ENCODE measurements at places on chromosomes 11 and 22.
A peak's percentile ranks its signal among the peaks of the same experiment; 100 is the strongest.

DNA sequence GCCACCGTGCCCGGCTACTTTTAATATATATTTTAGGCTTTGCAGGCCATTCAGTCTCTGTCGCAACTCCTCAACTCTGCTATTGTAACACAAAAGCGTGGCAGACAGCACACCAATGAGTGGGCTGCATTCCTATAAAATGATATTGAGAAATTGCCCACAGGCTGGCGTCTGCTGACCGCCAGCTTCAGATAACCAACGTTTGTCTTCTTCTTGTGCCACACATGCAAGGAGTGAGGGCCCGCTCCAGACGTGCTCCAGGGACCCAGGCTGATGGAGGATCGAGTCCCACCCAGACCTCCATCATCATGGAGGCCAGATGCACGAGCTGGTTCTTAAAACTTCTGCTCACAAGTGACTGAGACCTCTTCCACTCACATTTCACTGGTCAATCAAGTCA lies 35.4 kb upstream of the LINC01488 start:
- no peak for DNase-seq

DNA sequence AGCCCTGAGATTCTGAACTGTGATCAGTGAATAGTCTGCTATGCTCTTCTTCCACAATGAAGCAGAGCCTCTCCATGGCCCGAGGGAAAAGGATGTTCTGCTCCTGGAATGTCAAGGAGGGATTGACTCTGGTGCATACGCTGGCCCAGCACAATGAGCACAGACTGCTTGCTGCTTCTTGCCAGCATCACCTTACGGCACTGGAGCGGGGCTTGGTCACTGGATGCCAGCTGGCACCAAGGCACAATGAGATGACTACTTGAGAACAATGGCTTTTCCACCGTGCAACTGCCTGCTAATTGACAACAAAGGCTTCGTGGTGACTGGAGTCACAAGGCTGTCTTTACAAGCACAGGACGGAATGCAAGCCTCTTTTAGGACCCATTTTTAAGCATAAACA lies 139.2 kb downstream of the DSCAML1 start:
- peak; percentile 22 for DNase-seq

- DNase-seq, result no peak
These were observed 29.5 kb upstream of the TESMIN start for GRCh38 chr11:68780829-68781228.

GRCh38 chr22:17159504-17159951 lies 451 bp upstream of the HDHD5 start:
- no peak for DNase-seq

- no peak for DNase-seq
These were observed 17.3 kb upstream of the SLC29A2 start for GRCh38 chr11:66388780-66389386.

GRCh38 chr11:94417386-94417987 lies 16.3 kb upstream of the GPR83 start:
- DNase-seq, result no peak

DNA sequence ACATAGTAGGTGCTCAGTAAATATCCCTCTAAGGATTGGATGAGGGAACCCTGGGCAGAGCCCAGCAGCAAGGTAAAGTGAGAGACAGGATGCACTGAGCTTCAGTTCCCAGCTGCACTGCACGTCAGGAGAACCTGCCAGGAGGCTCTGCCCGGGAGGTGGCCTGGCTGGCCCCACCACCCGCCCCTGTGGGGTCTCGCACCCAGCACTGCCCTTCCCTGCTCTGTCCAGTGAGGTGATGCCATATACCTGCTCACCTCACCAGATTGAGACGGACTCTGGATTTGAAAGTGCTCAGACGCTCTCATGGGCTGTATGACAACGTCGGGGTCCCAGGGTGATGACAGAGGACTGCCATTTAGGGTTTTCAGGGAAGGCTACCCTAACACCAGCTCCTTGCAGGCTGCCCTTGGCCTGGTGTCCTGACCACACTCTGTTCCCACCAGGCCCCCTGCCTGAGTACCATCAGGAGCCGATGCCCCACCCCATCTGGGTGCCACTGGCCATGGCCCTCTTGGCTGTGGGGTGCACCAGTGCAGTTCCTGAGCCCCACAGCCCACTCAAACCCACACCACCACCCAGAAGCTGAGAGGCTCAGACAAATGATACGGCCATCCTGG lies 61.7 kb upstream of the FGF3 start:
- DNase-seq, result no peak

GRCh38 chr11:130139401-130139800 lies 20.2 kb upstream of the ST14 start:
- DNase-seq, result no peak

- no peak for DNase-seq
These were observed 487.3 kb downstream of the BRD1 start for GRCh38 chr22:49340406-49340805.

DNA sequence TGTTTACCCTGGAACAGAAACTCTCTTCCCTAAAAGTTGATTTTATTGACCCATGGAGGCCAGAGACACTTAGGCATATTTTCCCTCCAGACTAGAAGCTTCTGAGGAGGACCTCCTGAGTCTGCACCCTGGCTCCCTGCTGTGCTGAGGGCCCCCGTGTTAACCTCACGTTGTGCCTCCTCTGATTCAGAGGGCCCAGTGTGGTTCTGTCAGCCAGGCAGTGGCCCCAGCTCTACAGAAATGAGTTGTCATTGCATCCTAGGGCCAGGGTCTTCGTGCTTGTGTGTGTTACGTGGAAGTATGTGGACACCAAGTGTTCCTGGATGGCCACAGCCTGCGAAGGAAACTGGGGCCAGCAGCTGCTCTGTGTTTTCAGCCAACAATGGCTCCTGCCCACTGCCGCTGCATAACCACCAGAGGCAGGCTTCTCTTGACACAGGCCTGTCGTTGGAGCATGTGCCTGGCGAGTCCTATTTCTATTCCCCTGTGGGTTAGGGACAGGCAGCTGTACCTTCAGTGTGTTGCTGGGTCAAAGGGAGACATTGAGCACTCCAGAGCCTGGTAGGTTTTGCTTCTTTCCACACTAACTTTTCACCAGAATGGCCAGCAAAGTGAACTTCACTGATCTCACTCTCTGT lies 44.5 kb downstream of the MED15 start:
- no peak for DNase-seq

- DNase-seq, result no peak
These were observed 59.7 kb upstream of the KCNQ1OT1 start for GRCh38 chr11:2759228-2760195.

DNA sequence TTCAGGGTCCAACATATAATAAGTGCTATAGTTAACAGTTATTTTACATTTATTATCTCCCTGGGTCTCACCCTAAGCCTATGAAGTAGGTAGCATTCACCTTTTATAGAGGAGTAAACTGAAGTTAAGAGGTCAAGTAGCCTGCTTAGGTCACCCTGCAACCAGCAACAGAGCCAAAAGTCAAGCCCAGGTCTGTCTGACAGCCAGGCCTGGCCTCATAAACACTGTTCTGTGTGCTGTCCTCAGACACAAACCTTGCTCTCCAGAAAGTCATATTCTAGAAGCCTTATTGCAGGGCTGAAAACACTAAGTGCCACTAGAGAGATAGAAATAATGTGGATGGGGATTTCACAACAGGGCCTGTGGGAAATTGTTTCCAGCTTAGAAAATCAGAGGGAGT lies 59.3 kb downstream of the BDNF start:
- no peak for DNase-seq

DNA sequence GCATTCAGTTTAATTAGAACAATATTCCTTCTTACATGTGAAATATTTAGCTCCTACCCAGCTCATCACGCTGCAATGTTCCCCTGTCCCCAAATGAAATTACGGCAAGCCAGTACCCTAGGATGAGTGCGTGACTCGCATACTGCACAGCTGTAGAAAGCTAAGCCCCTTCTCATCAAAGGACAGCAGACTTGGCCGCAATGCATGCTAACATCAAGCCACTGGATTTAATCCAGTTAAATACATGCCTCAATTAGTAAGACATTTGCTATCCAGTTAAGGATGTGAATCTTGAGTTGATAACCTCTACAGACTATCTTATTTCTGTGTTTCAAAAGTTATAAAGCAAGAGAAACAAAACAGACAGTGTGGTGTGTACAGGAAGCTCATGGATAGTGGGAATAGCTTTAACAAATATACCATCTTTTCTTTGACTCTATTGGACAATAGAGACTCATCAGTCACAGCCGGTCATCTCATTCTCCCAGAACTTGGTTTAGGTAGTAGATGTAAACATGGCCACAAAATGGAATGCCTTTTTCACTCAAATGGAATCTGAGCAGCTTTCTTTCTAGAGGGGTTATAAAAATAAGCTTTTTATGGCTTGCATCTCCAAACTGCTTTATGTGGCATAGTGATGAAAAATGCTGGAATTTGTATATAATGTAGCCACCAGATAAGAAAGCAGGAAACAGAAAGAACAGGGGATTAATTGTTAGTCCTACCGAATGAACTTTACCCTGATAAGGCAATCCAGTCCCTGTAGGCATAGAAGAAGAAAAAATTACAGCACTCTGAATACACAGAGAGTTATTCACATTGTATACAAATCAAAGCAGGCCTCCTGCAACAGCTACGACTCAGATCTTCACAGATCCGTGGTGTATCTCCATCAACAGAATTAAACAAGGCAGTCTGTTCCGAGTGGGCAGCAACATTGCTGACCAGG lies 224.1 kb downstream of the CADM1 start:
- no peak for DNase-seq

GRCh38 chr11:128889657-128890213 lies 1.4 kb upstream of the KCNJ5 start:
- no peak for DNase-seq

DNA sequence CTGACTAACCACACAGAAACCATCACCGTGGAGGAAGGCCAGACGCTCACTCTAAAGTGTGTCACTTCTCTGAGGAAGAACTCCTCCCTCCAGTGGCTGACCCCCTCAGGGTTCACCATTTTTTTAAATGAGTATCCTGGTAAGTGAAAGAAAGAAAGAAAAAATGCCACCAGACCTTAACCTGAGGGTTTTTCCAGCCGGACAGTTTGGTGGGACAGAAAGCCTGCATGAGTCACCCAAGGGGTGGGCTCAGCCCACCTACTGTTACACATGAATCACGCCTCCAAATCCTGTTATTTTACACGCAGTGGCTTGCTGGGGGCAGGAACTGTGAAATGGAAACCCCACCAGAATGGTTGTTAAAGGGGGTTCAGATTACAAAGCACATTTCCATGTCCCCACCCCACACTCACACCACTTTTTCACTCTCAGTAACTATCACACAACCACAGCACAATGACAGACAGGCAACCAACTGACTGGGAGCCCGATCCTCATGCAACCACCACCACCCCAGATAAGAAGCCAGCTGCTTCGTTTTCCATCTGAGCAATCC lies 11.9 kb downstream of the CRTAM start:
- no peak for DNase-seq

DNA sequence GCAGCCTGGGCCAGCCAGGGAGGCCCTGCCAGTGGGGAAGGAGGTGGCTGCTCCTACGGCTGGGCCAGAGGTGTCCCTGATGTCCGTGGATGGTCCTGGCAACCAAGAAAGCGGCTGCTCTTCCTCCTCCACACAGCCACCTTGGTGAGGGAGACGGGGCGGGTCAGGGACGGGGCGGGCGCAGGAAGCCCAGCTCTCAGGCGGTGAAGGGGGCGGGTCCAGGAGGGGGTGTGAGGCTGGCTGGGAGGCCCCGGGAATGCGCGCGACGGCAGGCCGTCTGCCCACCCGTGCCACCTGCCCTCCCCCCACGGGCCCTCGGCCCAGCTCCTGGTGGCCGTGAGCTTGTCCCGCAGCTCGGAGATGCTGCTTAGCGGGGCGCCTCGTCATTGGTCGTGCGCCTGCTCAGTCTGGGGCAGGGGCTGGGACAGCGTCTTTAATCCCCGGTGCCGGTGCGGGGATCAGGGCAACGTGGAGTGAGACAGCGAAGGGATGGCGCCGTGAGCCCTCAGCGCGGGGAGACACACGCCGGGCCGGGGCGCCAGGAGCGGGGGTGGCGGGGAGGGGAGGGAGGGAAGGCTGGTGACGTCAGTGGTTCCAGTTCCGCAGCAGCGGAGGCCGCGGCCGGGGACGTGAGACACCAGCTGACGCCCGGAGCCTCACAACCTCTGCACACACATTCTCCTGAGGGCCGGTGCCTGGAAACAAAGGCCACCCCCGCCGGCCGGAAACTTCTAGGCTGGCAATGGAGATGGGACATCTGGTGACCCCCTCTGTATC lies 6.7 kb upstream of the BRSK2 start:
- DNase-seq, result no peak

GRCh38 chr22:22884010-22884887 lies 3.4 kb upstream of the IGLL5 start:
- DNase-seq, result no peak

- no peak for DNase-seq
These were observed 7.3 kb upstream of the NCF4 start for GRCh38 chr22:36853407-36854099.

- DNase-seq, result no peak
These were observed 34.2 kb upstream of the NECTIN1 start for GRCh38 chr11:119763071-119763728.

GRCh38 chr11:8596504-8597046 lies 2.5 kb upstream of the STK33 start:
- no peak for DNase-seq

GRCh38 chr22:40452730-40453487 lies 82.5 kb downstream of the SGSM3 start:
- DNase-seq, result peak; percentile 1

- no peak for DNase-seq
These were observed 461 bp downstream of the TBC1D10A start for GRCh38 chr22:30326255-30326705.

DNA sequence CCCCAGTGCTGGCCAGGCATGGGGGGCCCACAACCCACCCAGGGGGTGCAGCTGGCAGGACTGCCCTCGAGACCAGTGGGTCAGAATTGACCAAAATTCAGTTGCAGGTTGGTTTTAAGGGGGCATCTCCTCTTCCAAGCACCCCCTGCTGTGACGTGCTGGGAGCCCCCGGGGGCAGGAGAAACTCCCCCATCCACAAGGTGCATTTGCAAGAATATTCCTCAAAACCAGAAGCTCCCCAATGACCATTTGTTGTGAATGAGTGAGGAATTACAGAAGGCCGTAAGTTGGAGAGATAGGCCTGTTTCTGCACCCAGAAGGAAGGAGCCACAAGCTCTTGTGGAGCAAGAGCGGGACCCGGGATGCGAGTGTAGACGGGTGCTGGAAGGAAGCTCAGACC lies 414.5 kb downstream of the BRD1 start:
- DNase-seq, result no peak

DNA sequence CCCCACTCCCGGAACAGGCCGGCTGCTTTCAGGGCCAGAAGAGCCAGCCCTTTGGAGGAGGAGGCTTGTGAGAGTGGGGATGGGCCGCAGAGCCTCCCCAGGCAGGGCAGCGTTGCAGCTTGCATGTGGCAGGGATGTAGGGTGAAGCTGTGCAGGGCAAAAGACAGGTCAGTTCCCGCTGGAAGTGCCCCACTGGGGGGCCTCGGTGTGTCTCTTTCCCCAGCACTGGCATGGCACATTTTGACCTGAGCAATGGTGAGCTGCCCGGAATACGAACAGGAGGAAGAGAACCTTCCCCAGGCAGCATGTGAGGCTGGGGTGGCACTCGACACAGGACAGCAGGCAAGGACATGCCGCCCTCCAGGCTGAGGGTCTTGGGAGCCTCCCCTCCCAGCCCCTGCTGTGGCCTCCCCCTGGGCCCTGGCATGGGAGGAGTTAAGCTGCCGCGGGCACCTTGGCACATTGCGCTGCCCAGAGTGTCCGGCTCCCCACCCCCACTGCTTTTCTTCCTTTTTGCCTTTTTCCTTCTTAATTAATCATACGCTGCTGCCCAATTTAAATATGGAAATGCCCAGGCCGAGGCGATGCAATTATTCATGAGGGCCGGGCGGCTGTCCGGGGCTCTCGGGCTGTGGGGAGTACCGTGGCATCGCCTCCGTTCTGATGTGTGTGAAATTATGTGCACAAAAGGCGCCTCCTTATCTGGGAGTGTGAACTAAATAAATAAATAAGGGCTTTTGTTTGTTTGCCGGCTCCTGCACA lies 76.0 kb upstream of the WNT7B start:
- no peak for DNase-seq

- DNase-seq, result no peak
These were observed 100.8 kb downstream of the TRAF6 start for GRCh38 chr11:36409152-36409816.

All from NCI-H187 treated with DMSO at 0.1 percent for 48 hours (cell line).